Activated T-helper 17 cell treated with anti-CD3 and anti-CD28 coated beads, Interleukin-2, amount 50 U/mL, for 72 hours (primary cell): ENCODE measurements at places on chromosomes 3 and 15. TPM values are rescaled to one million over a fixed set of nuclear protein-coding genes. Genes with fewer than 3 reads are reported as not detected.

Gene GHRL
- total RNA-seq: 0.34 TPM

Gene GRK7
- total RNA-seq: 0.09 TPM

DNA sequence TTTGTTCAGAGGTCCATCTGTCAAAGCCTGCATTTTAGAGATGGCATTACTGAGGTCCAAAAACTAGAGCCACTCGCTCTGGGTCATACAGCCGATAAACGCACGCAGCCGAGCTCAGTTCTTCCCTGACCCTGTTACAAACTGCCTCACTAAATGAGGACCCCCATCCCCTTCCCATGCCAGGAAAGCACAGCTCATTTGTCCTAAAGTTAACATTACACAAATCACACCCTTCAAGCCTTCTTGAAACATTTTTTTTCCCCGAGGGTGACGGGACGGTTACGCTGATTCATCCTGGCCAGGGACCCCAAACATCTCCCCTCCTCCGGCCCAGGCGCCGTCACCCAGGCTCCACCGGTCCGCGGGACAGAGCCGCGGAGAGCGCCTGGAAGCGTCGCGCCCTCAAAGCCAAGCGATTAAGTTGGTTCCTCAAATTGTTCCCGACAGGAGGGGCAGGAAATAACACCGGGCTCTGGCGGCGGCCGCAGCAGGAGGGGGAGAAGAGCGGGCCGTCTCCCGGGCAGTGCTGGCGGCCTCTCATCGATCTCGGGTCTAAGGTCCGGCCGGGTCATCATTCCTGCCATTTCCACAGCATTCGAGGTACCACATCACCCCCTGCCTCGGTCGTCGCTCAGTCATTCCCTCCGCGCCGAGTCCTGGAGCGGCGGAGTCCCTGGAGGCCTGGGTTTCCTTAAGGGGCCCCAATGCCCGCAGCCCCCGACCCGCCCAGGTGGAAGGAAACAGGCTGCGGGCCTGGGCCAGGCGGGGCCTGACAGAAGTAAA lies 619 bp upstream of the CMTM8 start:
- peaks cover 31% of the 10 kb centered on the region for H3K4me1 ChIP-seq

GRCh38 chr3:150216866-150217600 lies 191.1 kb upstream of the TSC22D2 start:
- no peak overlapping the region for H3K4me3 ChIP-seq
- no peak for ATAC-seq
- no peaks in the 10 kb centered on the region for H3K36me3 ChIP-seq
- no peak overlapping the region for H3K27ac ChIP-seq

Gene INO80
- 22.8 TPM for total RNA-seq

DNA sequence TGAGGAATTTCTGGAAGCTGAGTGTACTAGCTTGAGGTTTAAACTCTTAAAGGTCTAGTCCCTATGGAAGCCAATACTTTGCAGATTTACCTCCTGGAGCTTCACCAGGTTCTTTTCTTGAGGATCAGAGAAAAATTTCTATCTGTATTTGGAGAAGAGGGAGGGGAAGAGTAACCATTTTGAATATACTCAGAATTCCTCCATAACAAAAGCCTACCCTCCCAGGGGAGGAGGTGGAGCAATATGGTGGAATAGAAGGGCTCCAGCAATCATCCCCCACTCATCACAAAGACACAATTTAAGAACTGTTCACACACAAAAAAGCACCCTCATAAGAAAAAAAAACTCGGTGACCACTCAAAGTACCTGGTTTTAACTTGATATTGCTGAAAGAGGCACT lies 36.0 kb upstream of the PEX5L start:
- H3K27me3 ChIP-seq: no peaks in the 10 kb centered on the region
- H3K36me3 ChIP-seq: no peaks in the 10 kb centered on the region
- no peak for ATAC-seq
- no peaks in the 10 kb centered on the region for H3K4me1 ChIP-seq

- no peak for ATAC-seq
- peaks cover 19% of the 10 kb centered on the region for H3K36me3 ChIP-seq
- peaks cover 5% of the 10 kb centered on the region for H3K4me1 ChIP-seq
- H3K27me3 ChIP-seq: no peaks in the 10 kb centered on the region
- peak overlapping the region; percentile 77 for H3K4me3 ChIP-seq
Measured at GRCh38 chr15:31324806-31325594, 1.6 kb upstream of the KLF13 start.

DNA sequence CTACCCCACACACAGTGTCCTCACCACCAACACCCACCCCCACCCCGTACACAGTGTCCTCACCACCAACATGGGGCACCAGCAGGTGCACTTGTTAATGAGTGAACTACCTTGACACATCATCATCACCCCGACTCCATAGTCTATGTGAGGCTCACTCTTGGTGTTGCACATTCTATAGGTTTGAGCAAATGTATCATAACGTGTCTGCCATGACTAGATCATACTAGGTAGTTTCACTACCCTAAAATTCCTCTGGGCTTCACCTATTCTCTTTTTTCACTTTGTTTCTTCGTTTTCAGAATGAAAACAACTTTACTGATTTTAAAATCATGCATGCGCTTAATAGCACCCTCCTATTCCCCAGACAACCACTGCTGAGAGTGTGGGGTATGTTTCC lies 102.6 kb upstream of the SLC6A6 start:
- no peak overlapping the region for H3K27ac ChIP-seq
- no peak overlapping the region for H3K4me3 ChIP-seq
- ATAC-seq: no peak

DNA sequence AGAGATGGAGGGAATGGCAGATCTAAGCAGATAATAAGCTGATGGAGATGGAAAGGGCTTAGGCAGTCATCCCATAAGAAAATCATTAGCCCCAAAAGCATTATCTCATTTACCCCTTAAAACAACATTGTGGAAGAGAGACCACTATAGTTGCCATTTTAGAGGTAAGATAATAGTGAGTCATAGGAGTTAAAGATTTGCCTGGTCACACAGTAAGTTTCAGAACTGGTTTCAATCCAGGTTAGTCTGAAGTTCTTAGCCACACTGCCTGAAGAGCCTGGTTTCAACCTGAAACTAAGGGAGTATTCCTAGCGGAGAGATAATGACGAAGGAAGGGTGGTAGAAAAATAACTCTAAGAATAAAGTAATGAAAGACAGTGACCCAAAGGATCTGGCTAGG lies 13.0 kb upstream of the UBR1 start:
- no peak overlapping the region for H3K4me3 ChIP-seq
- no peak overlapping the region for H3K27ac ChIP-seq
- no peak for ATAC-seq
- H3K27me3 ChIP-seq: no peaks in the 10 kb centered on the region

- ATAC-seq: no peak
- H3K27me3 ChIP-seq: no peaks in the 10 kb centered on the region
- H3K36me3 ChIP-seq: no peaks in the 10 kb centered on the region
- H3K4me1 ChIP-seq: no peaks in the 10 kb centered on the region
Measured at GRCh38 chr3:153658136-153658535, 463.1 kb upstream of the ARHGEF26 start.

GRCh38 chr3:31004025-31004678 lies 109.7 kb upstream of the GADL1 start:
- ATAC-seq: peak; percentile 47
- no peak overlapping the region for H3K4me3 ChIP-seq
- peaks cover 4% of the 10 kb centered on the region for H3K4me1 ChIP-seq
- no peaks in the 10 kb centered on the region for H3K27me3 ChIP-seq
- H3K36me3 ChIP-seq: no peaks in the 10 kb centered on the region
- H3K27ac ChIP-seq: no peak overlapping the region

- H3K4me1 ChIP-seq: no peaks in the 10 kb centered on the region
- H3K27ac ChIP-seq: no peak overlapping the region
- no peaks in the 10 kb centered on the region for H3K36me3 ChIP-seq
- H3K27me3 ChIP-seq: peaks cover 12% of the 10 kb centered on the region
Measured at GRCh38 chr3:133711013-133711412, 35.2 kb upstream of the TF start.

GRCh38 chr15:71392861-71393283 lies 277.6 kb downstream of the THSD4 start:
- H3K4me1 ChIP-seq: no peaks in the 10 kb centered on the region
- no peak for ATAC-seq
- no peak overlapping the region for H3K4me3 ChIP-seq
- no peak overlapping the region for H3K27ac ChIP-seq
- H3K27me3 ChIP-seq: peaks cover 24% of the 10 kb centered on the region

GRCh38 chr3:15051531-15051930 lies 13.6 kb downstream of the MRPS25 start:
- H3K36me3 ChIP-seq: peaks cover 98% of the 10 kb centered on the region
- no peaks in the 10 kb centered on the region for H3K27me3 ChIP-seq
- H3K4me3 ChIP-seq: no peak overlapping the region
- peak; percentile 41 for ATAC-seq

Gene CEP70
- 10.6 TPM for total RNA-seq

Gene IL17RC
- 1.2 TPM for total RNA-seq

DNA sequence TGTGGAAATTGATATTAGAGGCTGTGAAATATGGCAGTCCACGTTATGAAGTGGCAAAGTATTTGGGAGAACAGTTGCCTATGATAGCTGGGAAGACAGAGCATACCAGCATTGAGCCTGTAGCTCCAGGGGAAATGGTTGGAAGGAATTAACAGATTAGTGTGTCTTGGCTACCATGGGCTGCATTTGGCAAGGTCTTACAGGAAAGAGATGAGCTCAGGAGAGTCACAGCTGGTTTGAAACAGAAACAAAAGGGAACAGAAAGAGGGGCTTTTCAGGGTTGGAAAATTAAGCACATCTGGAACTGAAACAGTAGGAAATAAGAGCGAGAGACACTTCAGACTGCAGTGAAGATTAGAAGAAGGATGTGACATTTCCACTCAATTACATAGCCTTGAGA lies 141.7 kb downstream of the FBLN2 start:
- no peak overlapping the region for H3K4me3 ChIP-seq
- no peak overlapping the region for H3K27ac ChIP-seq
- peaks cover 3% of the 10 kb centered on the region for H3K27me3 ChIP-seq
- H3K4me1 ChIP-seq: no peaks in the 10 kb centered on the region
- H3K36me3 ChIP-seq: no peaks in the 10 kb centered on the region
- no peak for ATAC-seq

Gene CHRNA7
- total RNA-seq: not detected

GRCh38 chr15:98503970-98504369 lies 144.4 kb upstream of the IGF1R start:
- peaks cover 57% of the 10 kb centered on the region for H3K27me3 ChIP-seq
- no peaks in the 10 kb centered on the region for H3K36me3 ChIP-seq
- ATAC-seq: no peak
- peaks cover 4% of the 10 kb centered on the region for H3K4me1 ChIP-seq
- H3K4me3 ChIP-seq: no peak overlapping the region
- no peak overlapping the region for H3K27ac ChIP-seq

Gene FAM107A
- not detected for total RNA-seq

GRCh38 chr15:90872486-90873184 lies 4.2 kb downstream of the FURIN start:
- peaks cover 91% of the 10 kb centered on the region for H3K36me3 ChIP-seq
- H3K27ac ChIP-seq: peak overlapping the region; percentile 98
- peaks cover 22% of the 10 kb centered on the region for H3K4me1 ChIP-seq
- ATAC-seq: peak; percentile 71
- H3K27me3 ChIP-seq: no peaks in the 10 kb centered on the region

Gene FBXL22
- 0.74 TPM for total RNA-seq

Gene C3orf49
- not detected for total RNA-seq

Gene ISLR
- not detected for total RNA-seq

Gene FAM174B
- total RNA-seq: 5.7 TPM

- no peak for ATAC-seq
- H3K4me3 ChIP-seq: no peak overlapping the region
- no peaks in the 10 kb centered on the region for H3K36me3 ChIP-seq
- H3K27ac ChIP-seq: no peak overlapping the region
Measured at GRCh38 chr3:115254492-115255196, 107.6 kb upstream of the ZBTB20 start.

Gene AKAP13
- 152 TPM for total RNA-seq

- H3K4me1 ChIP-seq: peaks cover 12% of the 10 kb centered on the region
- H3K4me3 ChIP-seq: no peak overlapping the region
- no peak overlapping the region for H3K27ac ChIP-seq
- H3K36me3 ChIP-seq: no peaks in the 10 kb centered on the region
- peaks cover 10% of the 10 kb centered on the region for H3K27me3 ChIP-seq
Measured at GRCh38 chr3:125152951-125153350, 59.6 kb downstream of the SLC12A8 start.

DNA sequence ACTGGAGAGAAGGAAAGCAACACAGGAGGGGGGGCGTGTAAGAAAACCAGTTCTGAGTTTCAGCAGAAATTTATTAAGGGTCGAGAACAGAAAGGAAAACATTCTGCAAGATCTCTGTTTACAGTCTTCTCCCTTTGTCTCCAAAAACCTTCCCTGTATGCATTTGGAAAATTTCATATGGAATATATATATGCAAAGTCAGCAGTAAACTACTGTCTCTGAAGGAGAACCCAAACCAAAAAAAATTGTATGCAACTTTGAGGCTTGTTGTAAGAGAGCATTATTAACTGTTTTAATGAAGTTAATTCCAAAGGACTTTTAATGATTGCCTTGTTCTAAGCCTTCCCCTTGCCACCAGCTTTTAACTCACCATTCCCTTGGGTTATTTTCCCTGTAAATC lies 238.2 kb upstream of the GPR149 start:
- no peak overlapping the region for H3K4me3 ChIP-seq
- no peak overlapping the region for H3K27ac ChIP-seq
- H3K4me1 ChIP-seq: no peaks in the 10 kb centered on the region
- no peak for ATAC-seq
- H3K27me3 ChIP-seq: no peaks in the 10 kb centered on the region
- H3K36me3 ChIP-seq: no peaks in the 10 kb centered on the region

Gene OR5H2
- not detected for total RNA-seq

GRCh38 chr3:29426302-29427226 lies 145.7 kb downstream of the RBMS3 start:
- no peak overlapping the region for H3K4me3 ChIP-seq
- no peaks in the 10 kb centered on the region for H3K36me3 ChIP-seq
- H3K4me1 ChIP-seq: no peaks in the 10 kb centered on the region
- H3K27me3 ChIP-seq: no peaks in the 10 kb centered on the region
- no peak overlapping the region for H3K27ac ChIP-seq

- no peak for ATAC-seq
- no peaks in the 10 kb centered on the region for H3K4me1 ChIP-seq
- peaks cover 20% of the 10 kb centered on the region for H3K27me3 ChIP-seq
Measured at GRCh38 chr15:100944986-100945385, 25.8 kb downstream of the LRRK1 start.

- H3K4me3 ChIP-seq: no peak overlapping the region
- no peaks in the 10 kb centered on the region for H3K27me3 ChIP-seq
- H3K27ac ChIP-seq: peak overlapping the region; percentile 22
- peak; percentile 70 for ATAC-seq
Measured at GRCh38 chr3:141603473-141604035, 116.7 kb downstream of the RASA2 start.

DNA sequence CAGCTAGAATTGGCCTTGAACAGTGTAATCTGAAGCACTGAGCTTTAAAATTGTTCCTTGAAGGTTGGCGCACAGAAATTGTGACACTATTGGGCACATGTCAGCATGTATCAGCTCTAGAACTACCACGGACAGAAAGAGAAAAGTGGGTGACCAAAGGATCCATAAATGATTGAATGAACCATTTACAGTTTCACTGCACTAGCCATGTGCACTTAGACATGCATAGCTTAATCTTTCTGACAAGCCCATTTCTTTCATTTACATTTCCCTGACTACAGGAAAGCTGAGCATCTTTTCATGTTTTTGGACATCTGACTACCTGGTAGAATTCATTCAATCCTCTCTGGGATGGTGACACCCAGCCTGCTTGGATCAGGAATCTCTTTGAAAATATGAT lies 36.2 kb downstream of the NUDT16 start:
- H3K4me3 ChIP-seq: no peak overlapping the region
- no peaks in the 10 kb centered on the region for H3K27me3 ChIP-seq
- no peaks in the 10 kb centered on the region for H3K36me3 ChIP-seq
